ENCODE measurements at places on chromosomes 4 and X.

- DNase-seq = no peak
Observed at GRCh38 chr4:141004823-141005222, 128.4 kb downstream of the RNF150 start.

- no peak for DNase-seq
Observed at GRCh38 chr4:8564595-8564994, 15.6 kb upstream of the GPR78 start.

DNA sequence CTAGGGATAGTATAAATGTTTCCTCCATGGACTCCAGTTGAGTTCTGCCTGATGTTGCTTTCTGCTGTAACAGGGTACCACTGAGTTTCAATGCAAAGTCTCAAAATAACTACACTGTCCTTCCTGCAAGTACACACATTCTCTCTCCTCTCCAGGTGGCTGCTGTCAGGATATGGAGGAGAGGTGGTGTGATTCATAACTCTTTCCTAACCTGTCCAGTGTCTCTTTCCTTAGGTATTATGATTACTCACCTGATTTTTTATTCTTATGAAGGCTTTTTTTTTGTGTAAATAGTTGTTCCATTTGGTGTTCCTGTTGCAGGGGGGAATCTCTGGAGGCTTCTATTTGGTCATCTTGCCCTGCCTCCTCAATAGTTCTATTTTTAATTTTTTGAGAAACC lies 39.8 kb upstream of the POF1B start:
- no peak for DNase-seq

DNA sequence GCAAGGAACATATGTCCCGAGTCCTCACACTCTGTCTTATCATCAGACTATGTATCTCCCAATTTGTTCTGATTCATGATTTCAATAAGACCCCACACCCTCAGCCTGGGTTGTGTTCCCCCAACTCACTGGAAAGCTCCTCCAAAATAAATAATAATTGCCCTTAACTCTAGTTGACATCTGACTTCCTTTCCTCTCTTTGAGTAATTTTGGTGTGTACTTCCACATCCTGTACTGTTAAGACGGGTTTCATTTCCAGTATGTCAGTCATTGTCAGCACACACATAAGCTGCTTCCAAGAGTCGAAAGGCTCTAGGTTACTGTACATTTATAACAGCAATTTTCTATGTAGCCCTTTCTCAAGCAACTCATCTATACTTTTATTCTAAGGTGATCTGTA lies 52.2 kb upstream of the C1QTNF7 start:
- DNase-seq = no peak

Measured in stimulated activated CD8-positive, alpha-beta memory T cell treated with anti-CD3 and anti-CD28 coated beads, Interleukin-7, amount 100 ng/mL, for 1 hour (primary cell).